ENCODE measurements at places on chromosomes 5 and 9.

- DNase-seq: no peak
Measured at GRCh38 chr9:14561929-14562405, 131.3 kb downstream of the ZDHHC21 start.

GRCh38 chr5:82130602-82131001 is 147.6 kb downstream of the RPS23 start:
- no peak for DNase-seq

DNA sequence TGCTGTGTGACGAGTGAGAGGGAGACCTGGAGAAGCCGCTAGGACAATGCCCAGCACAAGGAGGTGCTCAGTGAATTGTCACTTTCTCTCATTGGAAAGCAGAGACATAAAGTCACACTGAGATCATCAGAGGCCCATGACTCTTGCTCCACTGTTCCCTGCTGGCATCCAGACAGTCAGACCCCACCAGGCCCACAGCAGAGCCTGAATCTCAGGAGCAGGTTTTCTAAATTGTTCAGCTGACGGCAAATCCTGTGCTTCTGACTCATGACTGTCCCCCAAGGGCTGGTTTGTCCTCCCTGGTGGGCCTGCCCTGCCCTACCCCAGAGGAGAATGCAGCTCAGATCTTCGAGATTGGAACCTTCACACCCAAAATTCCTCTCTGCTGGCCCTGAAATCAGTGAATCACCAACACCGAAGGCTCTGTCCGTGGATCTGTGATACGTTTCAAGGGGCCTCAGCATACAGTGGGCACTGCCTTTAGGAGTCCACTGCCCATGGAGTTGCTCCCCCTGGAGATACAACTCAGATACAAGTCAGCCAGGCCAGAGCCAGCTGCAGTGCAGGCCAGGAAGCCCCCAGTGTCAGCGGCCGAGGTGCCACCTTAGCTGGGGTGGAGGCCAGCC is 2.7 kb downstream of the PTGES start:
- no peak for DNase-seq

- no peak for DNase-seq
Measured at GRCh38 chr9:129481810-129482511, 138.9 kb downstream of the C9orf50 start.

GRCh38 chr5:77437194-77437593 is 54.9 kb downstream of the WDR41 start:
- no peak for DNase-seq

DNA sequence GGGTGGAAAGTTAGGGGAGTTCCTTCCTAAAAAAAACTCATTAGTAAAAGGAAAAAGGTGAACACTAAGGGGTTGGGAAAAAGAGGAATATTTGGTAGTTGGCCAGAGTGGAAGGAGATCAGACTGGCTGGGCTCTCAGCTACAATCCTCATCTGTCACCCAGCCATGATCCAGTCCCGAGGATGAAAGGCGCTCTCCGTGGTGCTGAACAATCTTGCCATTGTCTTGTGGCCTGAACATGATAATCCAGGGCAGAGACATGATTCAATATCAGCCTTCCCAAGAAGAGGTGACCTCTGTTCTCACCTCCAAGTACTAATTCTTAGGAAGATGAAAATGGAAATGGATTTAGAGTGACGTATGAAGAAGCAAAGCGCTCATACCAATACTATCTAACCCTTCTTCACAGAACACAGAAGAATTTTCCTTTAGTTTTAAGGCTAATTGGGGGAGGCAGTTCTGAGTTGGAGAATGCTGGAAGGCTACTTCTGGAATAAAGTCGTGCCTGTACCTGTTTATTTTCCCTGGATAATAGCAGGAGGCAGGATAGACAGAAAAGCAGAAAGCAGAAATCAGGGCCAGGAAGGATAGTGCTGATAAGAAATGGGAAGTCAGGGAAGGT is 36.6 kb upstream of the MYORG start:
- no peak for DNase-seq

- DNase-seq: no peak
Measured at GRCh38 chr5:19739671-19740070, 248.3 kb downstream of the CDH18 start.

DNA sequence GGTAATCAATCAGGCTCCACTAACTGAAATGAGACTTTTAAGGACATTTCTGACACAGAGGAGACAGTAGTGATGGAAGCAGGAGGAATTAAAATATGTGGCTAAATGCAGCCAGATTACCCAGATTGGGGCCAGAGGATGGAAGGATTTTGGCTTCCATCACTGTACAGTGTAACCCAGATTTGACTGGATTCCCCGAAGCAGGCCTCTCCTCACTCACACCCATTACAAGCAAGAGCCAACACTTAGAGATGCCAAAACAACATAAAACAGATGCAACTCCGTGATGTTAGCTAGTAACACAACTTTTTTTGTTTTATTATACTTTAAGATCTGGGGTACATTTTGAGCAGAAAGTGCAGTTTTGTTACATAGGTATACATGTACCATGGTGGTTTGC is 17.6 kb downstream of the TEK start:
- DNase-seq: no peak

- no peak for DNase-seq
Measured at GRCh38 chr5:123518111-123518510, 6.1 kb downstream of the CSNK1G3 start.
